Neuronal stem cell (in vitro differentiated cells): ENCODE measurements at places on chromosomes 16 and 17.

- peak; percentile 27 for DNase-seq
- peaks cover 3% of the 10 kb centered on the region for H3K4me1 ChIP-seq
- no peaks in the 10 kb centered on the region for H3K27me3 ChIP-seq
- H3K27ac ChIP-seq = no peak overlapping the region
- no peaks in the 10 kb centered on the region for H3K36me3 ChIP-seq
- no peak overlapping the region for H3K4me3 ChIP-seq
Observed at GRCh38 chr17:8846768-8847211, 20.7 kb downstream of the PIK3R6 start.

DNA sequence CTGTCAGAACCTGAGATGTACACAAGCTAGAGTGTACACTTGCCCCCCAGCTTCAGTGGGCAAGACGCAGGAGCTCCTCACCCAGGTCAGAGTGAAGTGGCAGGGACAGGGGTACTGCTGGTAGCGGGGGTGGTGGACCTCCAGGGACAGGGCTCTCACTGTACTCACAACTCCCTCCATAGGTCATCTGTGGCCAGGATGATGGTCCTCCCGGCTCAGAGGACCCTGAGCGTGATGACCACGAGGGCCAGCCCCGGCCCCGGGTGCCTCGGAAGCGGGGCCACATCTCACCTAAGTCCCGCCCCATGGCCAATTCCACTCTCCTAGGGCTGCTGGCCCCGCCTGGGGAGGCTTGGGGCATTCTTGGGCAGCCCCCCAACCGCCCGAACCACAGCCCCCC lies 2.7 kb downstream of the NXPH3 start:
- no peaks in the 10 kb centered on the region for H3K36me3 ChIP-seq
- H3K27ac ChIP-seq = no peak overlapping the region
- peaks cover 49% of the 10 kb centered on the region for H3K27me3 ChIP-seq
- no peak for DNase-seq

DNA sequence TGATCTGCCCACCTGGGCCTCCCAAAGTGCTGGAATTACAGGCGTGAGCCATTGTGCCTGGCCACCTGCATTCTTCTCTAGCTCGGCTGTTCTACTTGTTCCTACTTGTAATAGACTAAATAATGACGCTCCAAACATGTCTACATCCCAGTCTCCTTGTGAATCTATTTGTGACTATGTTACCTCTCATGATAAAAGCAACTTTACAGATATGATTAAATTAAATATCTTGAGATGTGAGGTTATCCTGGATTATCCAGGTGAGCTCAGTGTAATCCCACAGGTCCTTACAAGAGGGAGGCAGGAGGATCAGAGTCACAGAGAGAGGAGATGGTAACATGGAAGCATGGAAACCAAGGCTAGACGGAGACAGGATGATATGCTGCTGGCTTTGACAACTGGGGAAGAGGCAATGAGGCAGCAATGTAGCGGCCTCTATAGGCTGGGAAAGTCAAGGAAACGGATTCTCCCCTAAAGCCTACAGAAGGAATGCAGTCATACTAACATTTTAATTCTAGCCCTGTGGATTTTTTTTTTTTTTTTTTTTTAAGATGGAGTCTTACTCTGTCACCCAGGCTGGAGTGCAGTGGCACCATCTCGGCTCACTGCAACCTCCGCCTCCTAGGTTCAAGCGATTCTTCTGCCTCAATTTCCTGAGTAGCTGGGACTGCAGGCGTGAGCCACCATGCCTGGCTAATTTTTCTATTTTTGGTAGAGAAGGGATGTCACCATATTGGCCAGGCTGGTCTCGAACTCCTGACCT lies 5.0 kb upstream of the LASP1 start:
- no peaks in the 10 kb centered on the region for H3K36me3 ChIP-seq
- no peaks in the 10 kb centered on the region for H3K27me3 ChIP-seq
- H3K4me1 ChIP-seq = peaks cover 2% of the 10 kb centered on the region
- no peak for DNase-seq
- H3K27ac ChIP-seq = no peak overlapping the region
- H3K4me3 ChIP-seq = no peak overlapping the region

- H3K27me3 ChIP-seq = no peaks in the 10 kb centered on the region
- H3K4me1 ChIP-seq = no peaks in the 10 kb centered on the region
Observed at GRCh38 chr16:16127469-16128116, 95.7 kb downstream of the ABCC6 start.

GRCh38 chr16:51163366-51163765 lies 12.3 kb upstream of the SALL1 start:
- H3K27ac ChIP-seq = no peak overlapping the region

- H3K27me3 ChIP-seq = no peaks in the 10 kb centered on the region
- peak; percentile 43 for DNase-seq
- H3K4me3 ChIP-seq = peak overlapping the region; percentile 94
Observed at GRCh38 chr17:44220213-44221083, 973 bp upstream of the UBTF start.

GRCh38 chr17:67633751-67634211 lies 84.0 kb upstream of the NOL11 start:
- H3K4me1 ChIP-seq = no peaks in the 10 kb centered on the region
- no peak overlapping the region for H3K4me3 ChIP-seq
- H3K36me3 ChIP-seq = peaks cover 13% of the 10 kb centered on the region
- DNase-seq = no peak

DNA sequence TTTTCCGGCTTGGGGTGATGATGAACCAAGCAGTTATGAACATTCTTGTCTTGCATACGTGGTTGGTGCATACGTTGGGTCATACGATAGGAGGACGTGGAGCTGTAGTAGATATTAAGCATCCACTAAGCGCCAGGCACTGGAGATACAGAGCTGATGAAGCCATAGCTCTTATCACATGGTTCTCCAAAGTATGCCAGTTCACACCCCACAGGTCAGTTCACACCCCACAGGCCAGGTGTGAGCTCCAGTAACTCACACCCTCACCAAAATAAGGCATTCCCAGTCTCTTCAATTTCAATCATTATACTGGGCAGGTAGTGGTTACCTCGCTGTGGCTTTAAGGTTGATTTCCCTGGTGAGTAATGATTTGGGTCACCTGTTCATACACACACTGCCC lies 335.5 kb downstream of the FOXL1 start:
- no peak overlapping the region for H3K4me3 ChIP-seq
- no peak for DNase-seq
- H3K36me3 ChIP-seq = no peaks in the 10 kb centered on the region
- H3K4me1 ChIP-seq = no peaks in the 10 kb centered on the region
- H3K27me3 ChIP-seq = no peaks in the 10 kb centered on the region
- H3K27ac ChIP-seq = no peak overlapping the region

DNA sequence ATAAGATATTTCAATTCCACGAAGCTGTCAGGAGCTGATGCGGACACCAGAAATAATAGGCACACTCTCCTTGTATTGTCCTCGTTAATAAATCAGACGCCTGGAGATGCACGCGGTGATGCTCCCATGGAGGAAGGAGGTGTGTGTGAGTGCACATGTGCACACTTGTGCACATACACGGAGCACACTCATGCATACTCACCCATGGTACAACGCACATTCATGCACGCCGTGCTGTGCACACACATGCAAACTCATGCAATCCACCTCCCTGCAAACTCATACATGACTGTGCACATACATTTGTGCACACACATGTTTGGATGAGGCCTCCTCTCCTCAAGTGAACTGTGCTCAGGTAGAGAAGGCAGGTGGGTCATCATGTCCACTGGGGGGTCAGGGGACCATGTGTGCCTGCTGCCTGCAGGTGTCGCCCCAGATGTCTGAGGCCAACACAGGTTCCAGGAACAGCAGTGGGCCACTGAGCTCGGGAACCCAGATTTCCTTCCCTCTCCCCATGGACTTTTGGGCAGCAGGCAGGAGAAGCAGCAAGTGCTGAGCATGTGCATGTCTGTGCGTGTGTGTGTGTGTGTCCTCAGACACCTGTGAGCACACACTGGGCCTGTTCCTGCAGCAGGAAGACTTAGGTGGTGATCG lies 165.3 kb downstream of the SDK2 start:
- no peak overlapping the region for H3K4me3 ChIP-seq
- no peak for DNase-seq
- no peak overlapping the region for H3K27ac ChIP-seq
- peaks cover 2% of the 10 kb centered on the region for H3K36me3 ChIP-seq

DNA sequence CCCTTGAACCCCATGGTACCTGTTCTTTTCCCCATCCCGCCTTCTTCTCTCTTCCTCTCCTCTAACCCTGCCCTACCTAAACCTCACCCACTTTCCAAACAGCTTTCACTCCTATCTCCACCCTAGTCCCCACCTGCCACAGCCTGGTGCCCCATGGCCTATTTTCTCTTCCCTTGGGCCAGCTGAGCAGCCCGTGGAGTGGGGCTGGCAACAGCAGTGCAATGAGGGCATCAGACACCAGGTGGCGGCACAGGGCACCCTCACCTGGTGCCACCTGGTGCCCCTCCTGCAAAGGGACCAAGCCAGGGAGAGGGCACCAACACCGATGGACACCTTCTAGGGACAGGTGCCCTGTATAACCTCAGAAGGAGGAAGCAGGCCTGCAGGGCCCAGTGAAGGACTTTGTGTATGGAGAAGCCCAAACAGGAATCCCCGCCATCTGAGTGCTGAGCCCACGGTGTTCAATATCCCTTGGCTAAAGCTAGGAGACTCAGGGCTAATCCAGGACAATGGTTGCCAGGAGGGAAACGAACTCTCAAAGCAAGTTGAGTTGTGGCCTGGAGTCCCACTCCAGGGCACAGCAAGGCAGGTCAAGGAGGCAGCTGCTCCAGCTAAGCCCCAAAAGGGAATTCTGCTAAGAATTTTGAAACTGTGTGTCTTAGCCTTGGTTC lies 4.0 kb upstream of the ABCC3 start:
- no peak for DNase-seq
- H3K36me3 ChIP-seq = no peaks in the 10 kb centered on the region
- H3K4me3 ChIP-seq = no peak overlapping the region
- H3K4me1 ChIP-seq = peaks cover 15% of the 10 kb centered on the region
- H3K27me3 ChIP-seq = peaks cover 44% of the 10 kb centered on the region
- H3K27ac ChIP-seq = no peak overlapping the region

DNA sequence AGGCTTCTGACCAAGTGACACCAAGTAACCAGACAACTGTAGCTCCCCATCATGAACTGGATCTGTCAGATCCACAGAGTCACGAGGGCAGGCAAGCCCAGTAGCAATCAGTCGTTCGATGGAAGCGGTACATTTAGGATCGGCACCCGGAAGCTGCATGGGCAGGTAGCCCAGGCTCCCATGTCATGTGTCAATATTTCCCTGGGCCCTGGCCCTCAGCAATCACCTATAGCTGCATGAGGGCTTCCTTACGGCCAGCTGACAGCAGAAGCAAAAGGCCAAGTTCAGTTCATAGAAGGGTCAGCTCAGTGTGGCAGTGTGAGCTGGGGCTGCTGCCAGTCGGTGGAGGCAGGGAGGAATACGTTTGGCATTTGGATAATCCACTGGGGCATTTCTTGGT lies 31.8 kb downstream of the MRPS23 start:
- DNase-seq = no peak
- H3K4me3 ChIP-seq = no peak overlapping the region
- no peak overlapping the region for H3K27ac ChIP-seq

GRCh38 chr17:69078864-69079263 lies 18.1 kb upstream of the ABCA9 start:
- no peaks in the 10 kb centered on the region for H3K36me3 ChIP-seq
- no peak overlapping the region for H3K4me3 ChIP-seq
- H3K4me1 ChIP-seq = no peaks in the 10 kb centered on the region
- H3K27me3 ChIP-seq = no peaks in the 10 kb centered on the region
- DNase-seq = no peak

DNA sequence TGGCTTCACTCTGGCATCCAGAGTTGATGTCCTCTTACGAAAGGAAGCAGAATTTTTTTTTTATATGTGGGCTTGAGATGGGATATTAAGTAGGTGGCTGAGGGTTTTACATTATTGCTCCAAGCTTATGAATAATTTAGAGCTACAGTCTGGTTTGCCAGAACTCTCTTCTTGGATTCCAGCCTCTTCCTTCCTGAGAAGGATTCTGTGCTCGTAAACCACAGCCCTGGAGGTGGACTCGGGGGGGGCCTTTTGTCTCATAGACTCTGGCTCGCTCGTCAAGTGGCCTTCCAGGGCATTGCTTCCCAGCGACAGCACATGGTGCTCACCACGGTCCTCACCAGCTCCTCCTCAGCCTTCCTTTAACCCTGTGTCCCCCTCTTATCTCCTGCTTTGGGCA lies 43.2 kb downstream of the TMEM11 start:
- H3K27me3 ChIP-seq = no peaks in the 10 kb centered on the region
- DNase-seq = no peak
- no peak overlapping the region for H3K27ac ChIP-seq
- H3K4me3 ChIP-seq = no peak overlapping the region
- H3K4me1 ChIP-seq = no peaks in the 10 kb centered on the region

DNA sequence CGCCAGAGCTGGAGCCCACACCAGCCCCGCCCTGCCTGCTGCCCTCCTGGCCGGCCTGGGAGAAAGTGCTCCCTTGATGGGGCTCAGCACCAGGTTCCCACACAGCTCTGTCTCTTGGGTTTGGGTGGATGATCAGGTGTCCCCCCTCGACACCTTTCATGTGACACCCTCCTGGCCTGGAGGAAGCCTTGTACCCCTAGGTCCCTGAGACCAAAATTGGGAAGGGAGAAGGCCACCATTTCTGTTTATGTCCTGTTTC lies 19.4 kb upstream of the PLLP start:
- no peak overlapping the region for H3K27ac ChIP-seq
- DNase-seq = no peak
- H3K4me1 ChIP-seq = peaks cover 4% of the 10 kb centered on the region
- H3K4me3 ChIP-seq = no peak overlapping the region
- no peaks in the 10 kb centered on the region for H3K27me3 ChIP-seq

DNA sequence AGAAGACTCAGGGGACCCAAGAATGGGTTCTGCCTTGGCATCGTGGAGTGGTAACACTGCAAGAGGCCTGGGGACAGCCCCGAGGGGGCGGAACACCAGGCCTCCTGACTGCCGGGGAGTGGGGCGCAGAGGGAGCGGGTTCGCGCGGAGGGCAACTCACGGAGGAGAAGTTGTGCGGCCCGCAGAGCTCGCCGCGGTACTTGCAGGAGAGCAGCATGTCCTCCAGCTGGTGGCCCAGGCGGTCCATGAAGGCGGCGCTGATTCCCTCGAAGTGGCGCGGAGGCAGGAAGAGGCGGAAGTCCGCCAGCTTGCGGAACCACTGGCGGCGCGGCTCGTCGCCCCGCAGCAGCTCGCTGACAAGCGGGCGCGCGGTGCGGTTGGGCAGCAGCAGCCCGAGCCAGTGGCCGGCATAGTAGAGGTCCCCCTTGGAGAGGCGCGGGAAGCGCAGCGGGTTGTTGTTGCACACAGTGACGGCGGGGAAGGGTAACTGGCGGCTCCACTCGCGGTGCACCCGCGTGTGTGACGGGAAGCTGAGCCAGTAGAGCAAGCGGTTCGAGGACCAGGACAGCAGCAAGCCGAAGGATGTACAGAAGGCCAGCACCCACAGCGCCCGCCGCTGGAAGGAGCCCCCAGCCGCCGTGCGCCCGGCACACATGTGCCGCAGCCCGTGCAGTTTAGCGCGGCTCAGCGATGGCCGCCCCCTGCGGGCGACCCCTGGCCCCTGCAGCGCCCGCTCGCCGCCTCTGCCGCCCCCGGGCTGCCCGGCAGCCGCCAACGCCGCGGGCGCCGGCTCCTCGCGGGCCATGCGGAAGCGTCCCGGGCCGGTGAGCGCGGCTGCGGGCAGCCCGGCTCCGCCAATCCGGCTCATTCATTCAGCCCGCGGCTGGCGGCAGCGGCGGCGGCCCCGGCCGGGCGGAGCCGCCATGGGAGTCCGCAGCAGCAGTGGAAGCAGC lies 1.6 kb downstream of the ASIC2 start:
- peak; percentile 48 for DNase-seq
- H3K4me1 ChIP-seq = peaks cover 6% of the 10 kb centered on the region
- H3K36me3 ChIP-seq = no peaks in the 10 kb centered on the region
- no peaks in the 10 kb centered on the region for H3K27me3 ChIP-seq
- no peak overlapping the region for H3K27ac ChIP-seq
- peak overlapping the region; percentile 85 for H3K4me3 ChIP-seq

GRCh38 chr17:76667786-76668453 lies 24.4 kb upstream of the ST6GALNAC1 start:
- no peak for DNase-seq
- peaks cover 7% of the 10 kb centered on the region for H3K4me1 ChIP-seq
